ENCODE measurements at places on chromosomes 2 and 18.

DNA sequence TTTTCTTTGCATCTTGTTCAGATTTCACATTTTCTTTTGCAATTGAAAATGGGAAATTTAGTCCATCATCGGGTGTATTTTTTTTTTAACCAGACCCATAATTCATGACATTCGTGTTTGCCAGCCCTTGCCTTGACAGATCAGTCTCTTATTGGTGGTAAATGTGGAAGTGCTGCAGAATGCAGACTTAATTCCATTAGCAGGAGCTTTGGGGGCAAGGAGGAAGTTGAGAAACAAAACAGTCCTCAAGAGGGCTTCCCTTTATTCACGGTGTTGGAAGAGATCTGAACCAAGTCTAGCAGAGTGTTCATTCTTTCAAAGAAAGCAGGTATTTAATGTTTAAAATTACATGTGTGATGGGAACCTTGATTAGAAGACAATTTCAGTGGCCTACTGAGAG is 16.6 kb upstream of the RPE start:
- no peak for DNase-seq

DNA sequence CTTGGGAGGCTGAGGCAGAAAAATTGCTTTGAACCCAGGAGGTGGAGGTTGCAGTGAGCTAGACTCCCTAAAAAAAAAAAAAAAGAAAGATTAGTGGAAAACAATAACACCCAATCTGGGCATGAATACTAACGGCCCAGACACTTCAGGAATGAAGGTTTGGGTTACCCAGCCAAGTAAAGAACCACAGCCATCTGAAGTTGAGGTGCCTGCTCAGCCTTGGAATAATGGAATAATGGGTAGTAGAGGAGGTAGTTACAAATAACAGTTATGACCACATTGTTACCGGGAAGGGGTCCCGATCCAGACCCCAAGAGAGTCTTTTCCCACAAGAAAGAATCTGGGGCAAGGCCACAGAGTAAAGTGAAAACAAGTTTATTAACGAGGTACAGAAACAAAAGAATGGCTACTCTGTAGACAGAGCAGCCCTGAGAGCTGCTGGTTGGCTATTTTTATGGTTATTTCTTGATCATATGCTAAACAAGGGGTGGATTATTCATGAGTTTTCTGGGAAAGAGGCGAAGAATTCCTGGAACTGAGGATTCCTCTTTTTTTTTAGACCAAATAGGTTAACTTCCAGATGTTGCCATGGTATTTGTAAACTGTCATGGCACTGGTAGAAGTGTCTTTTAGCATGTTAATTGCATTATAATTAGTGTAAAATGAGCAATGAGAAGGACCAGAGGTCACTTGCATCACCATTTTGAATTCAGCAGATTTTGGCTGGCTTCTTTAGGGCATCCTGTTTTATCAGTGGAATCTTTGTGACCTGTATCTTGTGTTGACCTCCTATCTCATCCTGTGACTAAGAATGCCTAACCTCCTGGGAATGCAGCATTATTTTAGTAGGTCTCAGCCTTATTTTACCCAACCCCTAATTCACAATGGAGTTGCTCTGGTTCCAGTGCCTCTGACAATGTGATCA is 96.2 kb upstream of the HAAO start:
- no peak for DNase-seq

DNA sequence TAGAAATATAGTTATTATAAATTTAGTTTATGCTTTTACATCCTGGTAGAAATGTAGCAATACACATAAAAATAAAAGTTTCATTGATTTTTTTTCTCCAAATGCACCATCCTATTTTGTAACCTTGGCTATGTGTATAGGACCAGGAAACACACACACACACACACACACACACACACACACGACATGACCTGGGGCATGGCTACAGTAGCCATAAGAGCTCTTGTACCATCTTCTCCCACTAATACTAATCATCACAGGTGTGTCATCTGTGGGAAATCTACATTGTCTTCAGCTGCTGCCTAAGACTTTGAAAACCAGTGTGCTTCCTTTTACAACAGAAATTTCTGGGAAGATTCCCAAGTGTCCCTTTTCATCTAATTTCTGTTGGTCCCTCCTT is 144.3 kb downstream of the MCFD2 start:
- DNase-seq: no peak

- no peak for DNase-seq
Observed at GRCh38 chr2:186780701-186781316, 68.2 kb downstream of the ZSWIM2 start.

GRCh38 chr2:133484106-133484505 is 84.2 kb downstream of the NCKAP5 start:
- no peak for DNase-seq

- DNase-seq: no peak
Observed at GRCh38 chr18:48199399-48199798, 209.8 kb downstream of the ZBTB7C start.

Measured in hypothalamus (tissue), 51 donors.